Activated CD8-positive, alpha-beta memory T cell treated with anti-CD3 and anti-CD28 coated beads for 1 hour (primary cell): ENCODE measurements at places on chromosomes 4 and X.

- DNase-seq: no peak
Measured at GRCh38 chrX:8688776-8689175, 43.2 kb downstream of the ANOS1 start.

DNA sequence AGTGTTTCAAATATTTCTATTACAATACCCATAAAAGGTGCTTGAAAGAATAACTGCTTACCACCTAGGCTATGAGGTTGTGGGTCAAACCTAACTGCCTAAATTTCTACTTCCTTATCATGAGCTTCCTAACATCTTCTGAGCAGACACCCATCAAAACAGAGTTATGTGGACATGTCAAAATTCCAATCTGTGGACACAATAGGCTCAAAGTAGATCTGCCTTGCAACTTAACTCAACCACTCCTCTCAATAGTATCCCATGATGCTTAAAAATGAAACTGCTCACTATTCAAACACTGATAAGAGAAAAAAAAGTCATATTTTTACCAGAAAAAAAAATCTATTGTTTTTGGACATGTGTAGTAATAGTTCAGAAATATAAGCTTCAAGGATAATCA, 462.7 kb downstream of the INPP4B start:
- no peak for DNase-seq

- no peak for DNase-seq
Measured at GRCh38 chr4:137065311-137065710, 467.0 kb downstream of the PCDH18 start.

DNA sequence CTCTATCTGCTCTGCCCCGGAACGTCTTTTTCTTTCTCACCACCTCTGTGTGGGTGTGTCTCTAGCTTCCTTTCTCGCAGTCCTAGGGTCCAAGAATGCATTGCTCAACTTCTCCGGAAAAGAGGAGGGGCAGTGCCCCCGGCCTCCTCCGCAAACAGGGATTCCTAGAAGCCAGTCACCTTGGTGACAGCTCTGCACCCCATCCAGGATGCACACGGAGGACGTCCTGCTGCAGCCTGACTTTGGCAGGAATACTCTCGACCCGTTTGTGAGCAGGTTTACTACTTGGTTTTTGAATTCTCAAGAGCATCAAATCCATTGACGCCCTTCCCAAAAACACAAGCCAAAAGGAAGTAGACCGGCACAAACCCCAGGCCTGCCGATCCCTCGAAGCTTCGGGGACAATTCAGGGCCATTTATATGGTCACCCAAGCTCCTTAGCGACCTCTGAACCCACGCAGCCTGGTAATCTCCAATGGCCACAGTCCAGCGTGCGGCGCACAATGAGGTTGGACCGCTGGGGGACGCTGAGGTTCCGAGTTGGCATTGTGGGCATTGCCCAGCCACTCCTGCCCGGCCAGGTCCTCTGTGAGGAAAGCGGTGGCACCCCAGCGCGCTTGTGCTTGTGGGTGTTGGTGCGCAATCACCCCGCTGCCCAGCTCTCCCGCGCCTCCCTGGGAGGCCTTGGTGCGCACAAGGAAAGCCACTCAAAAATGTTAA, 9.8 kb downstream of the NKX3-2 start:
- no peak for DNase-seq

DNA sequence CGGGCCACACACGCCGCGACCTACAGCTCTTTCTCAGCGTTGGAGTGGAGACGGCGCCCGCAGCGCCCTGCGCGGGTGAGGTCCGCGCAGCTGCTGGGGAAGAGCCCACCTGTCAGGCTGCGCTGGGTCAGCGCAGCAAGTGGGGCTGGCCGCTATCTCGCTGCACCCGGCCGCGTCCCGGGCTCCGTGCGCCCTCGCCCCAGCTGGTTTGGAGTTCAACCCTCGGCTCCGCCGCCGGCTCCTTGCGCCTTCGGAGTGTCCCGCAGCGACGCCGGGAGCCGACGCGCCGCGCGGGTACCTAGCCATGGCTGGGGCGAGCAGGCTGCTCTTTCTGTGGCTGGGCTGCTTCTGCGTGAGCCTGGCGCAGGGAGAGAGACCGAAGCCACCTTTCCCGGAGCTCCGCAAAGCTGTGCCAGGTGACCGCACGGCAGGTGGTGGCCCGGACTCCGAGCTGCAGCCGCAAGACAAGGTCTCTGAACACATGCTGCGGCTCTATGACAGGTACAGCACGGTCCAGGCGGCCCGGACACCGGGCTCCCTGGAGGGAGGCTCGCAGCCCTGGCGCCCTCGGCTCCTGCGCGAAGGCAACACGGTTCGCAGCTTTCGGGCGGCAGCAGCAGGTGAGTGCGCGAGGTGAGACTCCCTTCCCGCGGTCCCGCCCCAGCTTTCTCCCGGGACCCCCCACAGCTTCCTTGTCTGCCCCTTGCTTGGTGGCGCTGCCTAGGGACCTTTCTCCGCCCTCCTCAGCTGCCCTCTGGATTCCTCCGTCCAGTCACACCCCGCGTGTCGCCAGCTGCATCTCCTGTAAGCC, 678 bp downstream of the BMP3 start:
- DNase-seq: no peak

GRCh38 chrX:124098089-124098488, 136.6 kb downstream of the STAG2 start:
- DNase-seq: no peak

DNA sequence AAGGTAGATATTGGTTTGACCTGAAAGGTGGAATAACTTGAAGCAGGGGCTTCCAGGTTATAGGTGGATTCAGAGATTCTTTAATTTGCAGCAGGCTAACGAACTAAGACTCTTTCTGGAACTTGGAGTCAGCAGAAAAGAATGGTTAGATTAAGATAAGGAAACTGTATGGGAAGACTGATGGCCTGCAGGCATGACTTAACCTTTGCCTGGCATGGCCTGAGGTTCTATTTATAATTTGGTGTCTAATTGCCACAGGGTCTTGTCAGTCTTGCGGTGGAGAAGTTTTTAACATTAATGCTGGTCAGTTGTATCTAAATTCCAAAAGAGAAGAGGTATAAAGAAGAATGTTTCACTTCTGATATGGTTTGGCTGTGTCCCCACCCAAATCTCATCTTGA, 110.3 kb upstream of the VCX3A start:
- no peak for DNase-seq

- no peak for DNase-seq
Measured at GRCh38 chrX:127558811-127559210, 493.4 kb downstream of the ACTRT1 start.

DNA sequence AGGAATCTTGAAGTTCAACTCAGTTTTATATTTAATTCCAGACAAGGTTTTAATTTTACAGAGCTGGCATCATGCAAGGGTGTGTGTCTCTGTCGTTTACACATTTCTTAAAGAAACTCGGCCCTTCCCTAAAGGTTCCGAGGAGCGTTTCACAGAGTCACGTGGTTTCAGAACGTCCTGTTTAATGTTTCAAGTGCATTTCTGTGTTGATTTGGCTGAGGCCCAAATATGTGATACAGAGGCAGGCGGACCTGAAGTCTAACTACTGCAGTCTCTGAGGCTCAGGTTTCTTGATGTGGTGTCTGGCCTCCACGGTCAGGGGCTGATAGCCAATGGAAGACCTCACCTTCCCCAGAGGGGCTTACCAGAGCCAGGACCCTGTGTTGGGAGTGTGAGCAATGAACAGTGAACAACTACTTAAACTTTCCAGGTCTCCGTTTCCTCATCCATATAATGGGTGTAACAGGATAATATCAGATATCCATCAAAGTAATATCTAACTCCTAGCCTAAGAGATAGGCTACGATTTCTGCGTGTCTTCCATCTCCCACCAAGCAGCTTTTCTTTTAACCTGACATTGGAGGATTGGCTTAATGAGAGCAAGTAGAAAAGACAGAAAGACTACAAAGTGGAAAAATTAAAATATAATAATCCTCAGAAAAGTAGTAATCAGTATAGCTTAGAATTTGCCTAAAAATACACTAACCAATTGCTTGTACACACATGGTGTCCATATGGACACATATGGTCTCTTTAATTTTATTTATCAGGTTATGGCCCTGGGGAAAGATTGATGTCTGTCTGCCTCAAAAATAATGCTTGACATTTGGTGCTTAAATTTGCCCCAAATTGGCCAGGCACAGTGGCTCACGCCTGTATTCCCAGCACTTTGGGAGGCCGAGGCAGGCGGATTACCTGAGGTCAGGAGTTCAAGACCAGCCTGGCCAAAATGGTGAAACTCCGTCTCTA, 50.0 kb upstream of the TRIM2 start:
- no peak for DNase-seq

DNA sequence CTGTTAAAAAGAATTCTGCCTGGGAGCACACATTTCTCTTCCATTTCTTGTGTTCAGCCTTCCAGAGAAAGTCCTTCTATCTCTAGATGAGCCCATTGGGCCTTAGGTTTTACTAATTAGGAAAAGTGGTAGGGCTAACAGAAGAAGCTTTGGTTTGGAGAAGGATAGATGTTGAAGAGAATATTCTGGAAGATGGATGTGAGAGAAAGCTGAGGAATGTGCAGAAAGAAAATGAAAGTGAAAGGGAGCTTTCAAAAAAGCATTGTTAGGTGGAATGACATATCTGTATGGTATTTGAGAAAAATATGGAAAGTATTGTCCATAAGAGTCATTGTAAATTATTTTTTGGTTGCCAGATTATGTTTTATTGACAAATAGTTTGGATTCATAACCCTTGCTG, 474.8 kb upstream of the SLIT2 start:
- no peak for DNase-seq

DNA sequence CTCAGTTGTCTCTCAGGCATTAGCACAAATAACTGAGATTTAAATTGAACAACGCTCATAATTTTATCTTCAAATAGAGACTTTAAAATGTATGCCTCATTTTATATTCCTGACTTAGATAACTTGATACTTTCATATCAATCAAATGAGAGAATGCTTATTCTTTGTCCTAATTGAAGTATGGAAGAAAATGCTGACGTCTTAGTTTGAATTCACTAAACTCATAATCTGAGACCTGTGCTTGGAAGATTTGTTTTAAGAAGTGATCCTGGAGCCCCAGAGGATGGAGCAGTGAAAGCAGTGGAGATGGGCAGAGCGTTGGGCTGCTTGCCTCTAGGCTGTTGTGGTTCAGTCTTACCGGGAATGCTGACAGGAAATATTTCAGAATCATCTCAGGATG, 76.1 kb downstream of the ZNF518B start:
- DNase-seq: no peak

DNA sequence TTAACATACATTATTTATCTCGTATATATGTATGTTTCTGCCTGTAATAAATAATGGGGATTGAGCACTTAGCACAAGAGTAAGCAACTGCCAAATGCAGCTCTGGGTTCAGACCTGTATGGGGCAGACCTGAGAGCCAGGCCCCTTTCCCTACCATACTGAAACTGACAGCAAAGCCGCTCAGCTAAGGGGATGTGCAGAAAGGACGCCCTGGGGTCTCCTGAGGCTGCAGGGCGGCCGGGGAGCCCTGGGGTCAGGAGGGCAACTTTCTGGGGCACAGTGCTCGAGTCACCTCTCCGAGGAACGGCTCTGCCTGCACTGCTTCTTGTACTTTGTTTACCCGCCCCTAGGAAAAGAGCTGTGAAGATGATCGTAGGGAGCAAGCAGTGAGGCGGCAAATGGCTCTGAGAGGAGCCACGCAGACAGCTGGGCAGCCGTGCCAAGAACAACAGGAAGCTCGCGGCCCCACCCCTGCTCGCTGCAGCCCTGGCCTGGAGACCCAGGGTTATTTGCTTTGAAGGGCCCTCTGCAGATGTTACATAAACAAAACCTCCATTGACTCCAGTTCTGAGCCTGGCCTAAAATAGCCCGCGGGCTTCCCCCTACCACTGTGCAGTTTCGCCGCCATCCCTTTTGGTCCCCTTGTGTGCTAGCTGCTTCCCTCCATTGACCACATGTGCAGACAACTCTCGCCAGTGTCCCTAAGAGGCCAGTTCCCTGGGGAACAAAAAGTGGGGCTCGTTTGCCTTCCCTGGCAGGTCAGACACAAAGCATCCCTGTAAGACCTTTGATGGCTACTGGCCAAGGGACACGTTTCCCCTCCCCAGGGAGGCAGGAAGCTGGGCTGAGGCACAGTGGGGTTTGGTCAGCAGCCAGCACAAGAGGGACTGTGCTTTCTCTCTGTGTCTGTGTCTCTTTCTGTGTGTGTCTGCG, 111.3 kb upstream of the LNX1 start:
- DNase-seq: no peak
